ENCODE measurements at places on chromosomes 3 and 15. TPM values are rescaled to one million over a fixed set of nuclear protein-coding genes. Genes with fewer than 3 reads are reported as not detected.
A peak's percentile ranks its signal among the peaks of the same experiment; 100 is the strongest.

GRCh38 chr3:101824702-101825101 is 24.6 kb upstream of the NFKBIZ start:
- DNase-seq = no peak

DNA sequence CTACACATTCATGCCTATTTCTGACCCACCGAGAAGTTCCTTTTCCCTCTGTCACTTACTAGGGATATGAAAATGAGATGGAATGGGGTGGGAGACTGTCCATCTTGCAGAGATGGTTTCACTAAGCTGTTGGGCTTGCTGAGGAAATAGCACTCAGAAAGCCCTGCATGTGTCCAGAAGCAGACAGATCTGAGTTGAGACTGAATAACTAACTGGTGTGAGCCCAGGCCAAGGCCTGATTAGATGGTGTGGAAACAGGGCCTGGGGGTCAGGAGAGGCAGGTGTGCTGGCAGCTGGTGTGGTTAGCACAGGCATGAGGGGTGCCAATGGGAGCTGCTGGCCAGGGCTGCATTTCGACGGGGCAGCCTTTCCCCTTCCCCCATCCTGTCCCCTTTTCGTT is 72.1 kb downstream of the CLSTN2 start:
- no peak for DNase-seq

DNA sequence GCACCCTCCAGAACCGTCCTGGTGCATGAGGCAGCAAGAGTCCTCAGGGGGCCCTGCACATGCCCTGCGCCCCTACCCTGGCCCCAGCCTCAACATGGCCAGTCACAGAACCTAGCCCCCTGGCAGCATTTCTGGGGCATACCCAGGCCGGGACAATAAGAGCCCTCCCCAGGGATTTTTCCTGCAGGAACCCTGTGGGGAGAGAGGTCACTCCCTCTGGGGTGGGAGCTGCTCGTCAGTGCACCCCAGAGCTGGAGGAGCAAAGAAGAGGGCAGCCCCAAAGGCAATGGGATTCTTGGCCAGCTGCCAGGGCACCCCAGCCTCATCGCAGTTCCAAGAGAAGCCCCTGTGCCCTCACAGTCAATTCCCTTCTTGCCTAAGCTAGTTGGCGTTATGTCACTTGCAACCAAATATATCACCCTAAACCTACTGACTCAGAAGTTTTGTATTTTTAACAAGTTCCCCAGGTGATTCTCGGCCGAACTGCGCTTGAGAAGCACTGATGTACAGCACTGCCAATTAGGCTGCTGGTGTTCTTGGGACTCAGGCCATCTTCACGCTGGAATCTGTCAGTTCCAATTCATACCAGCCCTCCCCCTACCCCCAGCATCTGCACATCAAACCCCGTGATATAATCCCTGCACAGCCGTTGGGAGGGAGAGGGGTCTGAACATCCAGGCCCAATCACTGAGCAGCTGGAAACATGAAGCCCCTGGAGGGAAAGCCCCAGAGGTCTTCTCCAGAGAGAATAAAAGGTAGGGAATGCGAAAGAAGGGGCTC is 87.5 kb upstream of the PRR20G start:
- no peak for DNase-seq

GRCh38 chr3:136602818-136603217 is 149.4 kb downstream of the STAG1 start:
- no peak for DNase-seq

DNA sequence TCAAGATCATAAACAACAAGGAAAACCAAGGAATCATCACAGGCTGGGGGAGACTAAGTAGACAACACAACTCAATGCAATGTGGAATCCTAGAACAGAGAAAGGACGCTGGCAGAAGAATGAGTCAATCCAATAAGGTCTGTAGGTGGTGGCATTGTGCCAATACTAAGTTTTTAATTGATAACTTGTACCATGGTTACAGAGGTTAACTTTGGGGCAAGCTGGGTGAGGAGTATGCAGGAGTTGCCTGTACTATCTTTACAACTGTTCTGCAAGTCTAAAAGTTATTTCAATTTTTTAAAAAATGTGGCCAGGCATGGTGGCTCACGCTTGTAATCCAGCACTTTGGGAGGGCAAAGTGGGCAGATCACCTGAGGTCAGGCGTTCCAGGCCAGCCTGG is 46.2 kb downstream of the RORA start:
- DNase-seq = no peak

GRCh38 chr15:87799428-87799827 is 457.1 kb downstream of the NTRK3 start:
- DNase-seq = no peak

DNA sequence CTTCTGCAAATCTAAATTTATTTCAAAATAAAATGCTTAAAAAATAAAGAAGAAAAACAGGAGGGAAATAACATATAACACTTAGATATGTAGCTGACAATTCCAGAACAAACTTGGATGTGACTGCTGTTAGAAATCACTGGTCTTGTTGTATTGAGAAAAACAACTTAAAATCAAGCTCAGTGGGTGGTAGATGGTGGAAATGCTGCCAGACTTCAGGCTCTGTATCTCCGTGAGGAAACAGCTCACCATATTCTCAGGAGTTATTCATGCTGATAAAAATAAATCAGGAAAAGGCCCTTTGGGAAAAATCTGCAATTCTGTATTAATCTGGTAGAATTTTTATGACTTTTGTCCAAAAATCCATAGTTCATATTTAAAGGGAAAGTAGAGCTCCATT is 477.6 kb downstream of the RAP2B start:
- peak; percentile 74 for DNase-seq

- no peak for DNase-seq
Observed at GRCh38 chr15:52423852-52424251, 104.8 kb downstream of the MYO5A start.

DNA sequence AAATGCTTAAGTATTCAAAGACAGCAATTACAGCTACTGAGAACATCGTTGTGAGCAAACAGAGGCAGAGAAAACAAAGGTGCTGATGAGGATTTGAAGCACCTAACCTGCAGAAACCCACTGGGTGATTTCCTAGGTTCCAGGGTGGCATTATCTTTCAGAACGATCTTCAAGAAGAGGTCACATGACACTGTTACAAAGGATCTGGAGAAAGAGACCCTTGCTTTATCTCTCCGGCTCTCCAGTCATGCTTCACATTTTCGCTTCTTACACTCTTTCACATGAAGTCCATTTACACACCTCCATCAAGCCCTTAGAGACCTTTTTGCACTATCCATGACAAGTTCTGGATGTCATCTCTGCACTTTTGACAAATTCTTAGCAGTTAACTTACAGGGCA is 70.8 kb downstream of the GOLGA8B start:
- DNase-seq = no peak

- DNase-seq = peak; percentile 11
Observed at GRCh38 chr3:31533169-31534064, 692 bp downstream of the STT3B start.

DNA sequence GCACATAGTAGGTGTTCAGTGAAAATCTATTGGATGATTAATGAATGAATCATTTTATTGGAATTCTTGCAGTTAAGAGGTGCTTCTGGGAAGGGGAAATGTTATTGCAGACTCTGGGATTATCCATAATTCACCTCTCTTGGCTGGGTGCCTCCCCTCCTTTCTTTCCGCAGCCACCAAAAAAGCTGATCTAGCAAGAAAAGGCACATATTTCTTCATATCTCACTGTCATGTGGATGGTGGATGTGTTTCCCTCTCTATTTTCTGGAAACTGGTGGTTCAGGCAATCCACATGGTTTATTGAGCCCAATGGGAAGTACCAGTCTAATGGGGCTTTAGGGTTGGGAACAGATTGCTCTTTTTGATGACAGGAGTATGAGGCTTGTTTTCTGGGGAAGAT is 151.1 kb upstream of the ROPN1 start:
- no peak for DNase-seq

GRCh38 chr15:88118035-88118434 is 138.5 kb downstream of the NTRK3 start:
- no peak for DNase-seq

DNA sequence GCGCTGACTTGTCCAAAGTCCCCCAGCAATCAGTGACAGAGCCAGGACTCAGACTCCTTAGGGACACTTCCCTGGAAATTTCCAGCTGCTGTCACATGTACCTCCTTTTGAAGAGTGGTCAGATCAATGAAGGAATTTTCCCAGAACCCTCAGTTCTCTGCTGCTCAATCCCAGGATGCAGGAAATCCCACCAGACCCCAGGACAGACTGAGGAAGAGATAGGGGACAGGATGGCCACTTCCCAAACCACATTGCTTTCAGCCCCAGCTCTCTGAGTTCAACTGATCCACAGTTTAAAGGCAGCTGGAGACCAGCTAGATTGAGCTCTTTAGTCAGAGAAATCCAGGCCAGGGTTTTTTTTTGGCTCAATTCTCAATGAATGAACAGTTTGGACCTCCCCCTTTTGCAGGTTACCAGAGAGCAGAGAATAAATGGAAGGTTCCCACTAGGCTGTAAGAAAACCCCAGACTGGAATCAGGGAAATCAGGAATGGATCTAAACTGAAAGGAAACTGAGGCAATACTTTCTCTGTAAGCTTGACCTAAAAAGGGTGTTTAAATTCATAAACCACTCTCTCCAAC is 1.5 kb downstream of the CYP1A1 start:
- DNase-seq = peak; percentile 8

GRCh38 chr15:39997031-39997430 is 42.0 kb downstream of the SRP14 start:
- no peak for DNase-seq

DNA sequence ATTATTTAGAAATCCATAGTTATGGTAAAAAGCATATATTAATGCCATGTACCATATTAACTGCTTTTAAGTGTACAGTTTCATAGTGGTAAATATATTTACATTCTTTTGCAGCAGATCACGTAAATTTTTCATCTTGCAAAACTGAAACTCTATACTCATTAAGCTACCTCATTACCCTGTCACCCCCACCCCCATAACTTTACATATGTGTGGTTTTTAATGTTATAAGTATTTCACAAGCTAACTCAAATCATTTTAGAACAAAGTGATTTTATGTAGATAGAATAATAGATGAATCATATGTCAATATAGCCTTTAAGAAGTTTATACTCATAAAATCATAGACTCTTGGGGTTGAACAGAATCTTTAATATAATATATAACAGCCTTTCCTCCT is 7.1 kb upstream of the TP63 start:
- DNase-seq = no peak

The AHSG gene
- total RNA-seq = not detected

The SLC12A6 gene
- total RNA-seq = 18.3 TPM

The SV2B gene
- 1.5 TPM for total RNA-seq

The LMOD3 gene
- 8.9 TPM for total RNA-seq

The GRK7 gene
- 0.10 TPM for total RNA-seq
